Activated CD4-positive, alpha-beta T cell treated with anti-CD3 and anti-CD28 coated beads for 36 hours (primary cell): ENCODE measurements at places on chromosomes 12 and 14.

DNA sequence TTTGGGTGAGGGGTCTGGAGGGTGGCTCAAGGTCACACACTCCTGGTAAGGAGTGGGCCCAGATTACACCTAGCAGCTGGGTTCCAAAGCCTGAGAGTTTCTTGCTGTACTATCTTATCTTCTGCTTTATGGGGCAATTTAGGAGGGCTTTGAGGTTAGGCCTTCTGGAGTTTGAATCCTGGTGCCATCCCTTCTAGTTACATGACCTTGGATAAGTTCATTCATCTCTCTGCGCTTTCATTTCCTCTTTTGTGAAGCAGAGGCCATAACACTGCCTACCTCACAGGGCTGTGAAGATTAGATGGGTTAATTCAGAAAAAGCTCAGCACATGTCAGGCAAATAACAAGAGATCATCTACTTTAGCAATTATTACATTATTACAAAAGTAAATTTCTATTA, 7.4 kb upstream of the KRT77 start:
- DNase-seq, result no peak

DNA sequence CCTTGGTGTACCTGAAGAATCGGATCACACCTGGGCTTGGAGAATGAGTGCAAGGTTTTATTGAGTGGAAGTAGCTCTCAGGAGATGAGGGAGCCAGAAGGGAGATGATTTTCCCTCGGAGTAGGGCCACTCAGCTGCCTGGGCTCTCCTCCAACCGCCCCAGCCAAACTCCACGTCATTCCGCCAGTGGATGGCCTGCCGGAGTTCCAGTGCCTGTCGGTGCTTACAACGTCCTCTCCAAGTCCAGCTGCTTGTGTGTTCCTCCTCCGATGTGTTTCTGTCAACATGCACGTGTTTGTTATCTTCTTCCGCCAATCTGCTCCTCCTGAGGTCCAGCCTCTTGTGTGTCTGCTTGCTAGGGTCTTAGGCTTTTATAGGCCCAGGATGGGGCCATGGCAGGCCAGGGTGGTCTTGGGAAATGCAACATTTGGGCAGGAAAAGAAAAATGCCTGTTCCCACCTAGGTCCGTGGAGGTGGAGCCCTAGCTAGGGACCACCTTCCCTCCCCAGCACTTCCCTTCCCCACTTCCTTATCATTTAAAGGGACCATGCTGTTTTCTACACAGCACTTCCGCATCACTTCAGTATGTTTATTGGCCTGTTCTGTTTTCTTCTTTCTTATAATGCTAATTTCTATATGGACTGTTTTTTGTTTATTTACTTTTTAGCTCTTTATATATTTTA, 343.2 kb downstream of the PDZRN4 start:
- no peak for DNase-seq

- DNase-seq, result no peak
Observed at GRCh38 chr12:34404377-34405285, 382.3 kb downstream of the ALG10 start.

DNA sequence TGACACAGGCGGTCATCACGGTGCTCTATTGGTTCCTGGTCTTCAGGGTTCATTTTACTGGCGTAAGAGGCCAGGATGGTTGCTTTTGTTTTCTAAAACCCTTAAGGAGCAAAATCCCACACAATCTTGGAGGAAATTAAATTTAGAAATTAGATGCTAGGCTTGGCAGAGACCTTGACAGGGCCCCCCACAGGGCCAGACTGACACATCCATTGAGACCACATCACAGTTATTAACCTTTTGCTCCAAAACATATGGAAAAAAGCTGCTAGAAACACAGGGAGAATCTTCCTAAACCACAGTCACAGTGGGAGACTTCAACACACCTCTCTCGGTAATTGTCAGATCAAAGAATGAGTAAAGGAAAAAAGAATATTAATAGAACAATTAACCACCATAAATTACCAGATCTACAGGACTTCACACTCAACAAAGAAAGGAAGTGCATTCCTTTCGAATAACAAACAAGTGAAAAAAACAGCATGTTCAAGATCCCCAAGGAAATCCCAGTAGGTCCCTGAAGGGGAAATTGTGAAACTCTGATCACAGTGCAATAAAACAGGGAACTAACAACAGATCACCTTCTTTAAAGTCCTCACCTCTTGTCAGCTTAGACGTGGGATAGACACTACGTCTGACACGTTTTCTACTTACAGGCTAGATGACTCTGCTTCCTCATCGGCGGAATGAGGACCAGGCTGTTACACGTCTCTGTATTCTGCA, 40.2 kb upstream of the TMEM179 start:
- DNase-seq, result no peak

DNA sequence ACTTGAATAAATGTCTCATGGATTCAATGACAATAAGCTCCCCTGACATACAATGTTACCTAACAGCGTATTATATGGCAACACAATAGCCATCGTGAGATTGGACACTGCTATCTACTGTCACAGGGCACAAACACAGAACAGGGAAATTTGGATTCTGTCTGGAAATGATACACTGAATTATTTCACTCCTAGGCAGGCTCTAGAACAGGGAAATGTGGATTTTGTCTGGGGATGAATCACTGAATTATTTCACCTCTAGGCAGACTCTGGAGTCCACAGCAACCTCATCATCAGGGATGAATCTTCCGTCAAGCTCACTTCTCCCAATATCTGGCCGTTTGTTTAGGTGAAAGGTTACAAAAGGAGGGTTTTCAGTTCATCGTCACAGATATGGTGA, 288.8 kb downstream of the TMEM132D start:
- DNase-seq, result no peak

- no peak for DNase-seq
Observed at GRCh38 chr12:124605883-124606774, 38.7 kb upstream of the NCOR2 start.

DNA sequence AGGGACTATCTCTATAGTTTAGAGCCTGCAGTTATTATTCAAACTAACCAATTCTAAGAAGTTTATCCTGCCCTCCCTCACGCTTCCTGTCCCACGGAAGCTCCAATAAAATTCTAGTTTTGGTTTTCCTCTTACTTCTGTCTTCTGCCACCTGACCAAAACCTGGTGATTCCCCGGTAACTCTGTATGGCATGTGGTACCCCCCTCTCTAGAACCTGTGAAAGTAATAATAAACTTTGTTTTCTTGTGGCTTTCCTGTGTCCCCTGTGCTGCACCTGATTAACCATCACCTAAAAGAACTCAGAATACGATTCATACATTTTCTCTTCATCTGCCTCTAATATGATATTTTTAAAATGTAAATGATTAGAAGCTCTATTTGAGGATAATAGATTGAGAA, 379.8 kb downstream of the APAF1 start:
- DNase-seq, result no peak

DNA sequence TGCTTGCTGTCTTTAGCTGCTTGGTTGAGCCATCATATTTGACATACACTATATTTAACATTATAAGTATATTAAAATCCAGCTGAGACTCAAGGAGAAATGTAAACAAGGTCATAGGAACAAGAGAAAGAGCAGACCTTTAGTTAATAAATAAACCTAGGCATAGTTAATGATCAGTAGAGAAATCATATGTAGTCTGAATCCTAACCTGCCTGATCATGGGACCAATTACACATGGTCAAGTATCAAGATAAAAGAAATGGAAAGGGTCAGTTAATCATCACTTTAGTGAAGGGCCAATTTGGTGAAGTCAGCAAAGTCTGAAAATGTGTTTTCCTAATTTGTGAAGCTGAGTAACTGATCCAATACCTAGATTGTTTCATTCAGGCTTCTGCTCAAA, 7.5 kb downstream of the RNF212B start:
- no peak for DNase-seq

- no peak for DNase-seq
Observed at GRCh38 chr14:67941456-67942018, 122.0 kb downstream of the RAD51B start.

GRCh38 chr12:128813883-128814282, 9.9 kb downstream of the SLC15A4 start:
- DNase-seq, result no peak

DNA sequence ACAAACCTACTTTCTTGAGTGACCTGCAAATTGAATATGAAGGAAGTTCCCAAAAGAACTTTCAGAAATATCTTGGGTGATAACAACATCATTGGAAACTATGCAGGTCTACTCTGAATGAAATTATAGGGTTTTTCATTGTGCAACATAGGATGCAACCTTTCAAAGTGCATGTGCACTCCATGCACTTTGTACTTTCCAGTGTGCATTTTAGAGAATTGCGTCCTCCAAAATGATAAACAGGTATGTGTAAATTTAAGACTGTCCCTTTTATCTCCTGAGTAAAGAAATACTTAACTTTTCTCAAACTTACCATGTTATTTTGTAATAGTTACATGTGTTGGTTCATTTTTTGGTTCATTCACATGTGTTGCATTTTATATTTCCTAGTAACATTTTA, 13.2 kb downstream of the SRSF5 start:
- DNase-seq, result no peak

GRCh38 chr12:63294327-63294632, 143.3 kb upstream of the AVPR1A start:
- DNase-seq, result no peak

- no peak for DNase-seq
Observed at GRCh38 chr12:114903083-114903691, 219.2 kb upstream of the TBX3 start.

GRCh38 chr12:32535288-32535999, 136.1 kb downstream of the FGD4 start:
- peak; percentile 9 for DNase-seq

DNA sequence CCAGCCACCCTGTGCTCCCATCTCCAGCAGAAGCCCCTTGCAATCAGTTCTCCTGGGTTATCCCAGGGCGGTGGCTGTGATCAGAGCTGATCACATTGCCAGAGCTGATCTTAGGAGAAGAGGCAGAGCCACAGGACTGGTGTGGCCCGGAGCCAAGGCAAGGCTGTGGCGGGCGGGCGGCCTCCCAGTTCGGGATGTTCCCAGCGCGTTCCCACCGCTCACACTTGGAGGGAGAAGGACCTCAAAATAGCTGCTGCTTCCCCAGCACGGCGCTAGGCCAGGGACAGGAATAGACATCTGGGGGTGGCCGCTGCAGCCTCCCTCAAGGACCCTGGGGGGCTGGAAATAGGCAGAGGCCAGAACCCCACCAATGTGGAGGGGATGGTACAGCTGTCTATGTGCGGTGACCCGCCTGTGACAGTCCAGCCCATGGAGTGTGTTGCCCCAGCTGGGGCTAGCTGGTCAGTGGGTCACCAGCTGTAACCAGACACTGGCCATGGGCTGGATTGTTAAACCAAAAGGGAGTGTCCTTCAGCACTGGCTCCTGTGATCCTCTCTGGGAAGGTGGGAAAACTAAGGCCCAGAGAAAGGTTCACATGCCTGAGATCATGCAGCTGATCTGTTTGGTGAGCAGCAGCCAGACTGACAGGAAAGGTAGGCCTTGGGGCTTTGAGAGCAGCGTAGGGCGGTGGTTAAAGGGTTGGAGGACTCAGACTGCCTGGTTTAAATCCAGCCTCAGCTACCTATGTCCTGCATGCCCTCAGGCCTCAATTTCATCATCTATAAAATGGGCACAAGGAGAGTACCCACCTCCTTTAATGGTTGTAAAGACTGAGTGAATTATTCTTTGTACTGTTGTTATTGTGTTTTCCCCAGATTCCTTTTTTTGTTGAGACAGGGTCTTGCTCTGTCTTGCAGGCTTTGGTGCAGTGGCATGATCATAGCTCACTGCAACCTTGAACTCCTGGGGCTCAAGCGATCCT, 8.0 kb upstream of the POP5 start:
- no peak for DNase-seq

DNA sequence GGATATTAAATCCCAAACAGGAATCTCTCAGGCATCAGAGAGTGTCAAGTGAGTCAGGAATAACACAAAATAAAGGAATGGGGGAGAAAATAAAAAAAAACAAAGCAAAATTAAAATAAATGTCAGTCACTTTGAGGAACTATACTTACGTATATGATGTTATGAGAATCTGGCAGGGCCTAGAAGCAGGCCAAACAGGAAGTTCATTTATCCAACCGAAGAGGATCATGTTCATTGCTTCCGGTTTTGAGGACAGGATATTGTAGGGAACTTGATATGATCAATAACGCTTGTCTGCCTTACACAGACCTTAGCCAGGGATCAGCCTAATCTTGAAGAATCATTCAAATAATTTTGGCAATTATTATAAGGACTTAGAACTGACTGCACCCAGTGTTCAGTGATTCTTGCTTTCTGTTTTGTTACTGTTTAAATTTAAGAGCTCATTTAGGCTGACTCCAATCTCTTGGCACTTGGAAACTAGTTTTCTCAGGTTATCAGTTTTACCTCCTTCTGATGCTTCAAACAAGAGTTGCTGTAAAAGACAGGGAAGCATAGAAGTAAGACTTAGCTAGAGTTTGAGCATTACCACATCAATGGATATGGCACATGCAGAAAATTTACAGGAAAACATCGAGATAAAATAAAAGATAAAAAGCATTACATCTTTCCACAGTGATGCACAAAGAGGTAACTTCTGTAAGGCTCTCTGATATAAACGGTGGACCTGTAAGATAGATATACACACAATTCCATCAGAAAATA, 53.4 kb downstream of the ZFC3H1 start:
- DNase-seq, result no peak

DNA sequence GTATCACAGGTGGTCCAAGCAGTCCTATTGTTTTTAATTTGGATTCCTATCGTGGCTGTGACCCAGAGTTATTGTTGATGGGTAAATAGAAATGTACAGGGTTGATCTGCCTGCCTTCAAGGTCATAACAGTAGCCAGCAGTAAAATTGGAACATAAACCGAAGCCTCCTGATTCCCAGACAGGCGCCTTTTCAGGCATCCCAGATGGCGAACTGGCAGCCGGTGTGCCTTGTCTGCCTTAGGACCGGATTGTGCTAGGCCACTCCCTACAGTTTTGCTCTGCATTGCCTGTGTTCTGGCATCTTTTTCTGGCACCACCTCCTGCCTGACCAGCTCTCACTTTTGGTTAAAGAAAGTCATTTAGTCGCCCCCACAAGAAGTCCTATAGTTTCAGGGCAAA, 22.2 kb downstream of the TMEM117 start:
- no peak for DNase-seq

GRCh38 chr14:79084861-79085260, 914.7 kb downstream of the NRXN3 start:
- no peak for DNase-seq

- no peak for DNase-seq
Observed at GRCh38 chr12:100859063-100859627, 64.6 kb downstream of the ANO4 start.

- DNase-seq, result no peak
Observed at GRCh38 chr14:81342850-81343580, 57.1 kb downstream of the STON2 start.

DNA sequence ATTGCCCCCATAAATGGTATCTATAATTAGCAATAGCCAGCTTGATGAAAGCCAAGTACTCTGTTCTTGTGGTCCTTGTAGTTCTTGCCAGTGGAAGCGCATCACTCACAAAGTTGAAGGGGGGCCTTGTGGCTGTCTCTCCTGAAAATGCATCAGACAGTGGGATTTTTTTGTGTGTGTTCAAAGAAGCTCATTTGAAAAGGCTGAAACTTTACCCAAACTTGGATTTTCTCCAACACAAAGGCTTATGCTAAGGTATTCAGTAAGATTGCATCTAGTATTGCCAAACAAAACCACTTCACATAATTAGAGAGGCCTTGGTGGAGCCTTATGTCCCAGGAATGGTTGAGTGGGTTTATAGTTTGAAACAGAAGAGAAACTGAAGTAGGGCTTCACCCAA, 216.7 kb upstream of the TMTC1 start:
- DNase-seq, result no peak
